ENCODE measurements at places on chromosomes 3 and 15.

- no peak for DNase-seq
Measured at GRCh38 chr3:69031635-69032034, 18.2 kb upstream of the EOGT start.

- no peak for DNase-seq
Measured at GRCh38 chr3:51773529-51774056, 5.4 kb downstream of the IQCF6 start.

GRCh38 chr3:44729384-44729910 is at the start of gene ZNF501:
TSS of gene ZNF501 (plus strand) at chr3:44729635. CDS start at chr3:44734422, 4,787 bp downstream.
- no peak for DNase-seq

- no peak for DNase-seq
Measured at GRCh38 chr3:38040401-38040800, 1.4 kb downstream of the DLEC1 start.

GRCh38 chr3:61452535-61453090 is 108.8 kb upstream of the PTPRG start:
- DNase-seq, result no peak

Measured in A172 (cell line).